ENCODE measurements at places on chromosomes 11 and 22. TPM values are rescaled to one million over a fixed set of nuclear protein-coding genes. Genes with fewer than 3 reads are reported as not detected.

Gene OR52E8
- total RNA-seq, result not detected

Gene GLYATL2
- total RNA-seq, result not detected

Gene KLHL35
- 0.42 TPM for total RNA-seq

Gene TP53I11
- 74.0 TPM for total RNA-seq

Gene GRAP2
- total RNA-seq, result 0.91 TPM

Gene MMP11
- 15.6 TPM for total RNA-seq

Gene SF3B2
- 92.9 TPM for total RNA-seq

Gene OR8D4
- not detected for total RNA-seq

Gene MIAT
- 0.75 TPM for total RNA-seq

Gene SHANK3
- 21.9 TPM for total RNA-seq

GRCh38 chr11:45607995-45608394 lies 57.4 kb downstream of the CHST1 start:
- no peak for DNase-seq
- H3K36me3 ChIP-seq, result no peaks in the 10 kb centered on the region
- no peak overlapping the region for H3K27ac ChIP-seq
- H3K27me3 ChIP-seq, result peaks cover 5% of the 10 kb centered on the region

GRCh38 chr11:66809592-66809991 lies 33.6 kb upstream of the RCE1 start:
- H3K4me1 ChIP-seq, result no peaks in the 10 kb centered on the region
- H3K36me3 ChIP-seq, result no peaks in the 10 kb centered on the region
- H3K27me3 ChIP-seq, result no peaks in the 10 kb centered on the region
- no peak overlapping the region for H3K4me3 ChIP-seq
- DNase-seq, result no peak

DNA sequence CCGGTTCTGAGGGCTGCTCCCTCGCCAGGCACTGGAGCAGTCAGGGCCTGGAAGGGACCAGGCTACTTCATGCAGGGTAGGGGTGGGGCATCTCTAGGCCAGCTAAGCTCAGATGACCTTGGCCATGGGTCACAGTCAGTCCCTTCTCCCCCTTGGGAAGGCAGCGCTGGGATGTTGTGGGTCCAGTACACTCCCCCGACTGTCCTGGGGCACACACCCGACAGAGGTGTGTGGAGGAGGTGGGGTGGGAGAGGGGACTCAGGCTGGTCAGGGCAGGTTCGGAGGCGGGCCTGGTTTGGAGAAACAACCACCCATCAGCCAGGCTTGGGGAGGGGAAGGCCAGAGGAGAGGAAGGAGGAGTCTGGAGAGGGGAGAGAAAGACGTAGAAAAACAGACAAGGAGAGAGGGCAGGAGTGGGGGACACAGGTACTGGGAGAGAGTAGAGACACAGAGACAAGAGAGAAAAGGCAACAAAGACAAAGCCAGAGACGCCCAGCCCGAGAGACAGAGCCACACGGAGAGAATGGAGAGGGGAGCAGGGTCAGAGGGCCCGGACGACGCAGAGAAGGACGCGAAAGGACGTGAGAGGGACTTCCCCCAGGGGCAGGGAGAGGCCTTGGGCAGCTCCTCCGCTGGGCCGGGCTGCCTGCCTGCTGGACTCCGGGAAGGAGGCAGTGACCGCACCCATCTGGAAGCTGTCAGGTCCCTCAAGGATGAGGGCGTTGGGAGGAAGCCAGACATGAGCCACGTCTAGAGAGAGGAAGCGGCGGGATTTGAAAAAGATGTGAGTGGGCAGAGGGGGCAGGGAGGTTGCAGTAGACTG lies 30.6 kb upstream of the TSKU start:
- H3K36me3 ChIP-seq, result no peaks in the 10 kb centered on the region
- H3K27ac ChIP-seq, result no peak overlapping the region
- H3K4me3 ChIP-seq, result no peak overlapping the region
- no peaks in the 10 kb centered on the region for H3K4me1 ChIP-seq

- no peak overlapping the region for H3K27ac ChIP-seq
- no peak overlapping the region for H3K4me3 ChIP-seq
- H3K36me3 ChIP-seq, result peaks cover 86% of the 10 kb centered on the region
- H3K4me1 ChIP-seq, result peaks cover 4% of the 10 kb centered on the region
- peak; percentile 28 for DNase-seq
- H3K27me3 ChIP-seq, result no peaks in the 10 kb centered on the region
Measured at GRCh38 chr22:46350646-46351045, 15.1 kb downstream of the TRMU start.

GRCh38 chr11:5102246-5102645 lies 32.9 kb downstream of the OR52E1 start:
- H3K27me3 ChIP-seq, result no peaks in the 10 kb centered on the region
- no peak overlapping the region for H3K27ac ChIP-seq
- no peak overlapping the region for H3K4me3 ChIP-seq
- H3K4me1 ChIP-seq, result no peaks in the 10 kb centered on the region

- H3K4me1 ChIP-seq, result peaks cover 12% of the 10 kb centered on the region
- no peak overlapping the region for H3K4me3 ChIP-seq
- H3K36me3 ChIP-seq, result no peaks in the 10 kb centered on the region
- H3K27me3 ChIP-seq, result no peaks in the 10 kb centered on the region
- H3K27ac ChIP-seq, result no peak overlapping the region
Measured at GRCh38 chr22:44448271-44448830, 49.7 kb downstream of the RTL6 start.

GRCh38 chr11:96219981-96220623 lies 122.9 kb downstream of the MAML2 start:
- no peaks in the 10 kb centered on the region for H3K27me3 ChIP-seq
- no peaks in the 10 kb centered on the region for H3K36me3 ChIP-seq
- H3K4me3 ChIP-seq, result no peak overlapping the region

DNA sequence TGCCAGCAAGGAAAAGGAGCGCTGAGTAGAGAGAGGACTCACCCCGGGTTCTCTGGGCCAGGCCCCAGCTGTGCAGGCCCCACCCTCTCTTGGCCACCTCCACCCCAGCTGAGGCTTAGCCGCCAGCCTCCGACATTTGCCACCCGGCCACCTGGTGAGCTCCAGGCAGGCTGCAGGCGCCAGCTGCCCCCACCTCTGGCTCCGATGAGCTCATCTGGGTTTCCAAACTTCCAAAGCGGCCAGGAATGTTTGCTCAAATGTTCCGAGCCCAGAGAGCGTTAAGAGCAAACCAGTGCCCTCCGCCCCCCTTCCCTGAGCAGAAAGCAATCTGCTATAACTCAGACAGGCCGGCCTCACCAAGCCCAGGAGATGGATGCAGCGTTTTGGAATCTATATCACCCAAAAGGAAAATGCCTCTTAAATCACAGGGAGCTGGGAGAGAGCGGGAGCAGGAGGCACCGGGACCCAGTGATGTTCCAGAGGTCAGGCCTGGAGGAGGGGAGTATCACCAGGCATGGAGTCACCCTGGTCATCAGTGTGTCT lies 9.1 kb upstream of the MN1 start:
- no peak overlapping the region for H3K27ac ChIP-seq
- H3K4me3 ChIP-seq, result no peak overlapping the region
- H3K36me3 ChIP-seq, result no peaks in the 10 kb centered on the region
- no peaks in the 10 kb centered on the region for H3K27me3 ChIP-seq
- DNase-seq, result peak; percentile 60

- DNase-seq, result no peak
- no peak overlapping the region for H3K27ac ChIP-seq
- H3K4me1 ChIP-seq, result no peaks in the 10 kb centered on the region
- H3K27me3 ChIP-seq, result no peaks in the 10 kb centered on the region
- H3K36me3 ChIP-seq, result no peaks in the 10 kb centered on the region
Measured at GRCh38 chr11:8386134-8386864, 122.6 kb upstream of the LMO1 start.

GRCh38 chr22:43060183-43060582 lies 29.0 kb downstream of the TTLL1 start:
- no peak overlapping the region for H3K4me3 ChIP-seq
- H3K36me3 ChIP-seq, result no peaks in the 10 kb centered on the region

DNA sequence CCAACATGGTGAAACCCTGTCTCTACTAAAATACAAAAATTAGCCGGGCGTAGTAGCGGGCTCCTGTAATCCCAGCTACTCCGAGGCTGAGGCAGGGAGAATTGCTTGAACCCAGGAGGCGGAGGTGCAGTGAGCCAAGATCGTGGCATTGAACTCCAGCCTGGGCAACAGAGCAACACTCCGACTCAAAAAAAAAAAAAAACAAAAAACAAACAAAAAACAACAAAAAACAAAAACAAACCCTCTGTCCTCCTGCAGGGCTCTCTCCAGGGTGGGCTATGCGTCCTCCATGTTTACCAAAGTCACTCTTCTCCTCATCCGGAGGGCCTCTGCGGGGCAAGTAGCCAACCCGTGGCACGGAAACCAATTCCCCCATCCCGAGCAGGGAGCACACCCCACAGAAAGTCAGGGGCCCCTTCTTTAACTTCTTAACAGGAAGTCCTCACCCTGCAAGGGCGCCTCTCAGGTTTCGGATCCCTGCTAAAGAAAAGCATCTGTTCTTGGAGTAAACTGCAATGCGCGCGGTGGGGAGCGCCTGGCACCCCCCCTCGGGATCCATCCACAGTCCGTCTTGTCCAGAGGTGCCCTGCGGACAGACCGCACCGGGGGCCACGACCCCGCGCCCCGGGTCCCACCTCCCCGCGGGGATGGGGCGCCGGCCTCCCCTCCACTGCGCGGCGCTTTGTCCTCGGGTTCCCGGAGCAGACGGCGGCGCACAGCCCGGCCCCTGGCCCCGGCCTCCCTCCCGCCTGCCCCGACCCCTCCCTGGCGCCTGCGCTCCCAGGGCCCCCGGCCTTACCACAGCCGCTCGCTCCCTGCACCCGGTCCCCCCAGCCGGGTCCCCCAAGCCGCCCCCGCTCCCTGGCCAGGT lies 712 bp downstream of the CERK start:
- no peaks in the 10 kb centered on the region for H3K27me3 ChIP-seq
- H3K4me1 ChIP-seq, result peaks cover 50% of the 10 kb centered on the region
- DNase-seq, result no peak
- peak overlapping the region; percentile 76 for H3K4me3 ChIP-seq
- H3K27ac ChIP-seq, result peak overlapping the region; percentile 100
- H3K36me3 ChIP-seq, result no peaks in the 10 kb centered on the region

GRCh38 chr11:116084511-116084910 lies 580.3 kb upstream of the CADM1 start:
- H3K27ac ChIP-seq, result no peak overlapping the region
- no peaks in the 10 kb centered on the region for H3K36me3 ChIP-seq
- H3K4me3 ChIP-seq, result no peak overlapping the region
- no peaks in the 10 kb centered on the region for H3K4me1 ChIP-seq

GRCh38 chr11:47508240-47508957 lies 44.5 kb downstream of the CELF1 start:
- no peak for DNase-seq
- H3K4me1 ChIP-seq, result peaks cover 26% of the 10 kb centered on the region
- H3K4me3 ChIP-seq, result no peak overlapping the region
- no peaks in the 10 kb centered on the region for H3K36me3 ChIP-seq

DNA sequence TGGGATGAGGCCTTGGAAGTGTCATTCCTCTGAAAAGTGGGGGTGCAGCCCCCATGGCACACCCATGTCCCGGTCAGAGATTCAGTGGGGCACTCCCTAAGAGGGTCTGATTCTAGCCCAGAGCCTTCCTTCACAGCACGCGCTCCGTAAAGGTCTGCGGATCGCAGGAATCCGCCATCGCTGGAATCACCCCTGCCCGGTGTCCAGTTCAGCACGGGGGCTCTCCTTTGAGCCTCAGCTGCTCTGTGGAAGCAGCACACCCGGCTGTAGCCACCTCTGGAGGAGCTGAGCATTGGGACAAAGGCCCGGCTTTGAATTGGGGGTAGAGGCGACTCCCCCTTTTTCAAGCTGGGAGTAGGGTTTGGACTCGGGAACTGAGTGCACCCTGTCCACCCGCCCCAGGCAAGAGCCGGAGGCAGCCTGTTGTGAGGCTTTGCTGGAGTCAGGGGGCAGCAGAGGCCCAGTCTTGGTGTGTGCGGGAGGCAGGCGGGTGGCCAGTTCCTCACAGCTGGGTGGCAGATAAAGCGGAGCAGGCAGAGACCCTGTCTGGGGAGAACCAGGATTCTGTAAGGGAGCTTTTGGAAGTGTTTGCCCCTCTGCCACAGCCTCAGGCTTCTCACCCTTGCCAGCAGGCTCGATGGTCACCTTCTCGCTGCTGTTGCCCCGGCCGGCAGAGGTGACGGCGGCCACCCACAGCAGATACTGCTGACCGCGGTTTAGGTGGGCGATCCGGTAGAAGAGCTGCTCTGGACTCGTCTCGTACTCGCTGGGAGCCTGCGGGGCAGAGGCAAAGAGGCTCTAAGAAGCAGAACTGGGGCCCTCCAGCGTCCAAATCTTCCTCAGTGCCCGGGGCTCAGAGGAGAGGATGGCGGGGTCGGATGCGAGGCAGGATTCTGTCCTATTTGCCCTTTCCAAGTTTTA lies 115.9 kb downstream of the CEP164 start:
- no peak overlapping the region for H3K4me3 ChIP-seq
- no peaks in the 10 kb centered on the region for H3K36me3 ChIP-seq
- peak; percentile 82 for DNase-seq
- H3K4me1 ChIP-seq, result no peaks in the 10 kb centered on the region
- H3K27me3 ChIP-seq, result no peaks in the 10 kb centered on the region

DNA sequence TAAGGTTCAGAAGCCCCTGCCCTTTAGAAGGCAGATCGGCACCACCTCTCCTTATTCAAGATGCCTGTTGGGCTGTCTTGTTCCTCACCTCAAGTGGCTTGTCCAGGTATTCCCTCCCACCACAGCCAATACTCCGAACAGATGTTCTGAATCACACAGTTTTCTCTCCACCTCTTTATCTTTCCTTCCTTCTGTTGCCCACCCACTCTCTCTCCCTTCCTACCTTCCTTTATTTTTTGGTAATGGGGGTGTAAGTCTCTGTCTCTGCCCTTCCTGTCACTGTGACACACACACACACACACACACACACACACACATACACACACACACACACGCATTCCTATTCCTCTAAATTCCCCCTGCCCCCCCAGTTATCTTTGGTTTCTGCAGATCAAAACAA lies 8.4 kb downstream of the BEST1 start:
- no peak overlapping the region for H3K4me3 ChIP-seq
- no peak for DNase-seq
- no peaks in the 10 kb centered on the region for H3K27me3 ChIP-seq
- peaks cover 24% of the 10 kb centered on the region for H3K36me3 ChIP-seq

GRCh38 chr11:71305451-71306125 lies 53.2 kb upstream of the SHANK2 start:
- no peak overlapping the region for H3K4me3 ChIP-seq
- DNase-seq, result no peak
- no peaks in the 10 kb centered on the region for H3K4me1 ChIP-seq

DNA sequence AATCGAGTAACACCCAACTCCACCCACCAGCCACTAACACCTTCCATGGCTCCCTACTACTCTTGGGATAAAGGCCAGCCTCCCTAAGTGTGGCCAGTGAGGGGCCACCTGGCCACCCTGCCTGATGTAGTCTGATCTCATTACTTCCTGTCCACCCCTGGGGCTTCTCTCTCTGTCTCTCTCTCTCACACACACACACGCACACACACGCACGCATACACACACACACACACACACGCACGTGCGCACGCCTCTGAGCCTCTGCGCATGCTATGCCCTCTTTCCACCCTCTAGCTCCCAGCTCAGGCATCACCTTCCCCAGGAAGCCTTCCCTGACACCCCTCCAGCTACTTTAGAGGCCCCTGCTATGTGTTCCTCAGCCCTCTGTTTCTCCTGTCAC lies 3.9 kb downstream of the MFNG start:
- no peak overlapping the region for H3K27ac ChIP-seq
- H3K27me3 ChIP-seq, result no peaks in the 10 kb centered on the region
- H3K4me3 ChIP-seq, result no peak overlapping the region
- no peaks in the 10 kb centered on the region for H3K36me3 ChIP-seq
- peaks cover 22% of the 10 kb centered on the region for H3K4me1 ChIP-seq
- no peak for DNase-seq

GRCh38 chr11:107675902-107676301 lies 36.0 kb downstream of the SLN start:
- H3K4me3 ChIP-seq, result no peak overlapping the region
- H3K27ac ChIP-seq, result no peak overlapping the region
- H3K27me3 ChIP-seq, result no peaks in the 10 kb centered on the region
- H3K4me1 ChIP-seq, result no peaks in the 10 kb centered on the region
- no peak for DNase-seq

All from heart left ventricle (tissue), 16 donors.